ENCODE measurements at places on chromosomes 4 and X. TPM values are rescaled to one million over a fixed set of nuclear protein-coding genes. Genes with fewer than 3 reads are reported as not detected.

The SYTL4 gene
- 13.5 TPM for total RNA-seq

The FAM9B gene
- total RNA-seq: not detected

The NWD2 gene
- not detected for total RNA-seq

GRCh38 chr4:3019145-3019846 is 55.0 kb downstream of the HTT-AS start:
- no peak for DNase-seq
- no peak overlapping the region for H3K4me3 ChIP-seq
- H3K27ac ChIP-seq: no peak overlapping the region
- H3K36me3 ChIP-seq: no peaks in the 10 kb centered on the region
- H3K4me1 ChIP-seq: no peaks in the 10 kb centered on the region

DNA sequence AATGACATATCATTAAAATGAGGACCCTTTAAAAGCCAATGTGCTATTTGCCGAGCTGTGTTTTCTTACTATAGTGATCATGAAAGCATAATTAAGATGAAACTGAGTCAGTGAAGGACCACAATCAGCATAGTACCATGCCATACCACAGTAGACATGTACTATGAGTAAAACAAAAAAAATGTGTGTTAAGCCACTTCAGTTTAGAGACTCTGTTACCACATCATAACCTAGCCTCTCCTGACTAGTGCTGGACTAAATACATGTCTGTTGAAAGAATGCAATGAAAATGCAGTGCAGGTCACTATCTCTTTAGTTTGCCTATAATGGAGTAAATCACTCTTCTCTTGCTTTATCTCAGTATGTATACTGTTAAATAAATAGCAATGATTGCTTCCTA is 12.3 kb upstream of the DDX53 start:
- no peaks in the 10 kb centered on the region for H3K4me1 ChIP-seq
- no peak overlapping the region for H3K4me3 ChIP-seq
- no peaks in the 10 kb centered on the region for H3K27me3 ChIP-seq
- no peaks in the 10 kb centered on the region for H3K36me3 ChIP-seq
- H3K27ac ChIP-seq: no peak overlapping the region

DNA sequence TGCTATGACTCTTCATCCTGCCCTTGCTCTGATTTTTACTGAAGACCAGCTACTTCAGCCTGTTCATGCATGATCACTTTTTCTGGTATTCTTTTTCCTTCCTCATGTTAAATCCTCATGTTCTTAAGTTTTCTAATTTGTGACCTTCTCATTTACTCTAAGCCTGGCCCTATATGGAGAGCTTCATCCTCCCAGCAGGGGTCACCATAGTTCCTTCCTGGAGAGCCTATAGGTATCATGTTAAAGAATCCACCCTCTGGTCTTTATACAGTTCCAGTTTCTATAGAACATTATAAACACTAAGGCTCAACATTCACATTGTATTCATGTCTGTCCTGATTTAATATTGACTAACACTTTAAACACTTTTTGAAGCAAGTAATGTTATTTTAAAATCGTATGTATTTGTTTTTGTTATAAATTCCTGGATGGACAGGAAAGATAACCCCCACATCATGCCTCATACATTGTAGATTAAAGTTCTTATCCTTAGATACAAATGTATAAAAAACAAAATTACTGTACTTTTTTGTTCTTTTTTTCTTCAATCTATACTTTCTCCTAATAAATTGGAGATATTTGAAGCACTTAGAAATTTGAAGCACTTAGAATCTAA is 53.8 kb upstream of the OTUD4 start:
- H3K27me3 ChIP-seq: no peaks in the 10 kb centered on the region
- H3K36me3 ChIP-seq: no peaks in the 10 kb centered on the region
- peaks cover 3% of the 10 kb centered on the region for H3K4me1 ChIP-seq
- H3K4me3 ChIP-seq: no peak overlapping the region
- no peak overlapping the region for H3K27ac ChIP-seq

- H3K4me3 ChIP-seq: no peak overlapping the region
- DNase-seq: no peak
- H3K36me3 ChIP-seq: no peaks in the 10 kb centered on the region
- no peak overlapping the region for H3K27ac ChIP-seq
These were observed 85.6 kb upstream of the KIT start for GRCh38 chr4:54572152-54572542.

GRCh38 chr4:74529284-74530041 is 84.5 kb downstream of the AREG start:
- DNase-seq: no peak
- no peak overlapping the region for H3K27ac ChIP-seq
- H3K36me3 ChIP-seq: no peaks in the 10 kb centered on the region
- H3K4me3 ChIP-seq: no peak overlapping the region
- no peaks in the 10 kb centered on the region for H3K27me3 ChIP-seq

DNA sequence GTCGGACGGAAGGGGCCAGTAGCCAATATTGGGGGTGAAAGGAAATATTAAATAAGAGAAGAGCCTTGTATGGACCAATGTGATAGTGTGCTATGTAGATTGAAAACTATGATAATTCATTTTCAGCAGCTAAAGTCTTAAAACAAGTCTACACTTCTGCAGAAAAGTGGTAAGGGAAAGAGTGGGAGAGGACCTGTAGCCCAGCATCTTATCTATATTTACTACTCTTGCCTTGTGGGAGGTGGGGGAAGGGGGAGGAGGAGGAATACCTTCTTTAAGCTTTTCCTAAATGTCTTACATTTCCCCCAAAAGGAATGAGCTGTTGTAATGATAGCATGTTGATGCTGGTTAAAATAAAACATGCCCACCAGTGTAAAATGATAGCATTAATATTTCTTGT is 220.0 kb upstream of the SPRY1 start:
- H3K27me3 ChIP-seq: no peaks in the 10 kb centered on the region
- H3K4me1 ChIP-seq: no peaks in the 10 kb centered on the region
- H3K36me3 ChIP-seq: no peaks in the 10 kb centered on the region
- no peak for DNase-seq

GRCh38 chr4:177964061-177964460 is 521.8 kb upstream of the AGA start:
- H3K4me3 ChIP-seq: no peak overlapping the region
- no peaks in the 10 kb centered on the region for H3K36me3 ChIP-seq
- no peaks in the 10 kb centered on the region for H3K4me1 ChIP-seq

DNA sequence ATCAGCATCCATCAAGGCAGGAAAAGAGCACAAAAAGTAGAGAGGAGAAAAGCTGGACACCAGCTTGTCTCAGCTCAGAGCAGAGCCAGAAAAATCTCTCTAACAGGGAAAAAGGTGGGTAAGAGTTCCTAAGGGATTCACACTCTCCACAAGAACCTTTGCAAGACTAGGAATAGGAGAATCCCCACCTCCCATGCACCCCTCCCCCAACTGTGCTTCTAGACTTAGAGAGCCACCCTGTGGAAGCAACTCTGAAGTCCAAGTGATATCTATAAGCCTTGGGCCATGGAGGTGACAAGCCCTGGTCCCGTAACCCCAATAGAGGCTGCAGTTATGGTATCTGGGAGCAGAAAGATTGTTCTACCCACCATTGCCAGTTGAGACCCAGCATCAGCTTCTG is 267.6 kb upstream of the MTMR8 start:
- H3K27ac ChIP-seq: no peak overlapping the region

All from thoracic aorta (tissue), 2 donors.